Stimulated activated CD8-positive, alpha-beta memory T cell treated with anti-CD3 and anti-CD28 coated beads, Interleukin-15, amount 100 ng/mL, for 1 hour (primary cell): ENCODE measurements at places on chromosomes 1 and 21.

- DNase-seq: no peak
These were observed 3.8 kb downstream of the TMEM167B start for GRCh38 chr1:109094377-109094803.

GRCh38 chr21:32299695-32300094 is 1.0 kb downstream of the MRAP start:
- no peak for DNase-seq

- DNase-seq: no peak
These were observed 9.5 kb downstream of the ATP1B1 start for GRCh38 chr1:169115891-169116585.

DNA sequence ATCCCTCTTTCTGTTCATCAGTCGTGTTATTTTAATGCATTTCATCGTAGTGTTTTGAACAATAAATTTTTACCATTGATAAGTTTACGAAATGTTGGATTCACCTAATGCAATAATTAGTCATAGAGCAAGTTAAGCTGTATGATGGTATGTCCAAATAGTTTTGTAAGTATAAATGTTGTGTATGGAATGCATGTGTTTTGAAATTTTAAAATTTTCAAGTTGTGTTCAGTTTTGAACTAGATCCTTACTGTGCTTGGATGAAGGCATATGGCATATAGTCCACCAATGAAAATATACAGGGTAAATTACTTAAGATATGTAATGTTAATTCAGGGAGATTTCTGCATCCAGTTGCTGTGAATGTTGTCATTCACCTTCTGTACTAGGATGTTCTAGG is 2.3 kb downstream of the ZMYM4 start:
- DNase-seq: no peak

GRCh38 chr1:219049501-219049900 is 124.2 kb upstream of the LYPLAL1 start:
- no peak for DNase-seq

DNA sequence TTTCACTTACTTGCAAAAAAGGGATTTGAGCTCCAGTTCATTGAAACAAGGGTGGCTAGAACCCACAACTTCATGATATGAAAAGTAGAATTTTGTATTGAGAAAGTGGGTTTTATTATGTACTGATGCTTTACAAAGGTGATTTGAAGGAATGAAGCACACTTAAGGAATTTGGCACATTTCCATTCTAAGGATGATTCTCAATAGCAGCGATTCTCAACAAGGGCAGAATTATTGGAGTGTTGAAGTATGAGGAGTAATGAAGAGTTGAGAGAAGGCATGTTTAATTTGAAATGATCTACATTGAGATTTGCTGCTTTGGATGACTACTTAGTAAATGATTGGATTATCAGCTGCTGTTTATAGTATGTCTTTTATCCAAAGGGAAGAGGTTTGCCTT is 54.7 kb downstream of the FNBP1L start:
- no peak for DNase-seq

DNA sequence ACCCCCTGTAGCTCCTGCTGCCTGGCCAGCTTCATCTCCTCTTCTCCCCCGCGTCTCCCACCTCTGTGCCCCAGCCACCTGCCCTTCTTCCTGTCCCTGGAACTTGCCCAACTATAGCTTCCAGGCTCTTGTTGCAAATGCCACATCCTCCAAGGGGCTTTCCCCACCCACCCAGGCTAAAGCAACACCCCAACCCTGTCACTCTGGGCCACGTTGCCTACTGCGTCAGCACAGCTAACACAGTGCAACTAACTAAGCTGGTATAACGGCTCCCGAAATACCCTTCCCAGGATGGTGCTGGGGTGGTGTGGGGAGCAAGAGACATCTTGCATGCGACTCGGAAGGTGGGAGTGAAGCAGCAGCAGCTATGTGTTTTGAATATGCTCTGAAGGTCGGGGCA is 19.7 kb downstream of the CAMK2N1 start:
- no peak for DNase-seq

DNA sequence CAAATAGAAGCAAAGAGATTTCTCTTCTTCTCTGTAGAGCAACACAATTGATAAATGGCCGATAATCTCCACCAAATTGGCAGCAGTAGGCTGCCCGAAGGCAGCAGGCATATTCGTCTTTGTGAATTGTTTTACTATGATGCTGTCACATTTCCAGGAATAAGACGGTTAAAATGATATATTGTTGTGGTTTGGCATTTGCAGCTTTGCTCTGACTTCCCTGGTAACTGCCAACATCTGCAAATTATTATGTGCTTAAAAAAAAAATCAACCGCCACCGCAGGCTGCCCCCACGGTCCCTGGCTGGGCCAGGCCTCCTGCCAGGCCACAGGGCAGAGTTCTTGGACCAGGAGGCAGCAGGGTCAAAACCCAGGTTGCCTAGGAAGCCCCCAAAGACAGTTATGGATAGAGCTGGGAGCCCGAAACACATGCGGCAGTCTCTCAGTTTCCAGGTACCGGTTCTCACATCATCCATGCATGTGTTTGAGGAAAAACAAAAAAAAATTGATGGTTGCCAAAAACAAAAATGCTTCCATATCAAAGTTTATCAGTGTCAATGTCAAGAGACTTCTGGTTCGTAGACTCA is 179.3 kb downstream of the ETS2 start:
- DNase-seq: no peak

- DNase-seq: no peak
These were observed 374.9 kb upstream of the CAMK1G start for GRCh38 chr1:209208648-209209047.

GRCh38 chr1:160397651-160398050 is 2.7 kb upstream of the VANGL2 start:
- DNase-seq: no peak

DNA sequence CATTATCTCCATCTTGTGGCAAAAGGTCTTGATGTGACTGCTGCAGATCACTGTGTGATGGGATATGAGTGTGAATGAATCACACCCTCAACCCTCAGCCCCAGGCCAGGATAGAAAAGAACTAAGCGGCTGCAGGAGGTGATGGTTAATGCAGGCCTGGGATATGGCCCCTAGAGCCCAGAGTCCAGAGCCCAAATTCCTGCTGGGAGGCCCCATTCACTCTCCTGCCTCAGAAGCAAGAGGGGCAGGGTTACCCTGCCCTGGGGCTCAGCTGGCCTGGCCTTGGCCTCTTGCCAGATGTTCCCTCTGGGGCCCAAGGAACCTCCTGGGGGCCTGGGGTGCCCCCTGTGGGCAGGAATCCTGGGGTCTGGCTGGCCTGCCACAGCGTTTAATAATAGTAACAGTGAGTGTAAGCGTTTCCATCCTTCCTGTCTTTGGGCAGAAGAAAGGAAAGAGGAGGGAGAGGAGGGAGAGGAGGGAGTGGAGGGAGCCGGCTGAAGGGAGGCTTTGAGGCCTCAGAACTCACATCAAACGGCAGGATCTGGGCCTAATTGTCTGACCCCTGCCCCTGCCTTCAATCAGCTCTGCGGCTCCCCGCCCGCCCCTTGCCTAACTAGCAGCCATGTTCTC is 26.2 kb downstream of the DMAP1 start:
- no peak for DNase-seq

DNA sequence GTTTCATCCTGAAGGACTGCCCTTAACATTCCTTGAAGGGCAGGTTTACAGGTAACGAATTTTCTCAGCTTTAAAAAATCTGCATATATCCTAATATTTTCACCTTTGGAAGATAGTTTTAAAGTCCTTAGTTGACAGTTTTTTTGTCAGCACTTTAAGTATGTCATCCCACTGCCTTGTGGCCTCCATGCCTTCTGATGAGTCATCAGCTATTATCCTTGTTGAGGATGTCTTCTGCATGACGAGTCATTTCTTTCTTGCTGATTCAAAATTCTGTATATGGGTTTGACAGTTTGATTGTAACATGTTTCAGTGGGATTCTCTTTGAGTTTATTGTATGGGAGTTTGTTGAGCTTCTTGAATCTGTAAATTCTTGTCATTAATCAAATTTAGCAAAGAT is 500.6 kb downstream of the DISC1 start:
- DNase-seq: no peak

DNA sequence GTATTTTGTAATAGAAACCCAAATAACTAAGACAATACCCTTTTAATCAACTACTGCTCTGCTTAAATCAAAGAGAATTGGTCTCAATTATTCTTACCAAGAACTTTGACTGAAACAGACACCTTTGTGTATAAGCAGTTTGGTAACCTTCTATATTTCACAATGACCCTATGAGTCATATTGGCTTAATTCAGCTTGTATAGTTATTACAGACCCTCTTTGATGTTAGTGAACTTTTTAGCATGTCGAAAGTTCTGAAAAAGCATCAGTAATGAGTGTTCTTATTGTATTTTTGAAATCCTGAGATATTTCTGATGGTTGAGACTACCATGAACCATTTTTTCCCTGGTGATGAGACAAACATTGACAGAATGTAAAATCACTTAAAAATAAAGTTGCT is 43.3 kb upstream of the RABGAP1L start:
- DNase-seq: no peak
